Suppressor macrophage (primary cell): ENCODE measurements at places on chromosomes 7 and 10.

DNA sequence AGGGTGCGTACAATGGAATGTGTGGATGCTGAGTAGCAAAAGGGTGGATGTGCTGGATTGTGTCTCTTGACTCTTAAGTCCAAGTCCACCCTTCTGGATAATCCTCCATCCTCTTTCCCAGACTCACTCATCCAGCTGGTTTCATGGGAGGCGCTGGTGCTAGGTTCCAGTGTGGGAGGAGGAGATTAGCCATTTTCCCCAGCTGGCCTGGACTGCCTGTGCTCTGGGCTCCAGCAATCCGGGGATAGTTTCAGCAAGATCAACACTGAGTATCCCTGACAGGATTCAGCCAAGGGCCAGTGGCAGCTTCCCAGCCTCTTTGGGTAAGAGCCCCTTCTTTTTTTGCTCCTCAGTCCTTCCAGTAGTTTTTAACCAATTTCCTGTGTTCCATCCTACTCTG, 21.6 kb upstream of the TRIL start:
- no peak for DNase-seq

- DNase-seq = peak; percentile 2
Observed at GRCh38 chr7:136086712-136087111, 109.6 kb upstream of the MTPN start.

DNA sequence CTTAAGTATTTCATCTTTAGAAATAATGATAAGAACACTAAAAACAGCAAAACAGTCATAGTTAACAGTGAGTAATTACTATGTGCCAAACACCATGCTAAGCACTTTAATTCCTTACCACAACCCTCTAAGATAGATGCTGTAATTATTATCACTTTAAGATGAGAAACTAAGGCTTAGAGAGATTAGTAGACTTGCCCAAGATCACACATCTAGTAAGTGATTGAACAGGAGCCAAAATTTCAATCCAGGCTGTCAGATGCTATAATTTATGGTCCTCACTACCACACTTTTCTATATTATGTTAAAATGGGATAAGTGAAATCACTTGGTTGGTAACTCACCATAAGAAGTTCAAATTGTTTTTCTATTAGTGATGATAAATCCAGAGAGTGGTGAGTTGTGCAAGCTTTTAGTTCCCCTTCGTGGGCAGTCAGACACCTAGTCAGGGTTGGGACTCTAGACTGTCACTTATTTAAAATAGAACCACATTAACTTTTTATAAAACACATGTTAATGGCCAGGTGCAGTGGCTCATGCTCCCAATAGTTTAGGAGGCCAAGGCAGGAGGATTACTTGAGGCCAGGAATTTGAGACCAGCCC, 85.9 kb upstream of the GATA3 start:
- peak; percentile 41 for DNase-seq

DNA sequence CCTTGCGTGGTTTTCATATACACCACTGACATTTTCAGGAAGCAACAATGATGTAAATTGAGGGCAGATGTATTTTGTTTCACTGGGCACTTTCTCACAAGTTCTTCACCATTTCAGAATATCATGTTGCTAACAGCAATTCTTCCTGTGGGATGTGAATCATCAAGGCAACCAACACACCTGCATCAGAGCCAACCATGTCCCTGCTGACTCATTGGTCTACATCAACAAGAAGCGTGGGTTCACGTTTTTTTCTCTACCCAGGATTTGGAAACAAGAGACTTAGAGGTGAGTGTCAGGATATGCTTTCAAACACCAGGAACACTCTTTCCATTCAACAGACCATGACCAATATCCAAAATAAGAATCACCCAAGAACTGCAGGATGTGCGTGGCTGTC, 203.9 kb downstream of the TEX36 start:
- no peak for DNase-seq

GRCh38 chr10:33117230-33117629, 159.2 kb upstream of the ITGB1 start:
- no peak for DNase-seq

DNA sequence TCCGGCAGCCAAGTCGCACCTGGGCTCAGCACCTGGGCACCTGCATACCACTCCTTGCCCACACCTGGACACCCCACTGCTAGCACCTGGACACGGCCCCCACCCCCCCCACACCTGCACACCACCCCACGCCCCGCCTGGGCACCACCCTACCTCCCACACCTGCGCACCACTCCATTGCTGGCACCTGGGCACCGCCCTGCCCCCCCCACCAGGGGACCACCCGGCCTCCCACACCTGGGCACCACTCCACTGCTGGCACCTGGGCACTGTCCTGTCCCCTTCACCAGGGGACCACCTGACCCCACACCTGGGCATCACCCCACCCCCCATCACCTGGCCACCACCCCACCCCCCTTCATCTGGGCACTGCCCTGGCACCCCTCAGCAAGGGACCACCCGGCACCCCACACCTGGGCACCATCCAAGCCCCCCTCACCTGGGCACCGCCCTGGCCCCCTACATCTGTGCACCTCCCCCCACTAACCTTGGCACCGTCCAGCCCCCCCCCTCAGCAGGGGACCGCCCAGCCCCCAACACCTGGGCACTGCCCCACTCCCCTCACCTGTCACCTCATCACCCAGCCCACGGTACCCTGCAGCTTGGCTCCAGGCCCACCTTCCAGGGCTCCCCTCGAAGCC, 33.8 kb upstream of the RNF32 start:
- no peak for DNase-seq

GRCh38 chr10:100482834-100483185, 20.0 kb downstream of the WNT8B start:
- no peak for DNase-seq

DNA sequence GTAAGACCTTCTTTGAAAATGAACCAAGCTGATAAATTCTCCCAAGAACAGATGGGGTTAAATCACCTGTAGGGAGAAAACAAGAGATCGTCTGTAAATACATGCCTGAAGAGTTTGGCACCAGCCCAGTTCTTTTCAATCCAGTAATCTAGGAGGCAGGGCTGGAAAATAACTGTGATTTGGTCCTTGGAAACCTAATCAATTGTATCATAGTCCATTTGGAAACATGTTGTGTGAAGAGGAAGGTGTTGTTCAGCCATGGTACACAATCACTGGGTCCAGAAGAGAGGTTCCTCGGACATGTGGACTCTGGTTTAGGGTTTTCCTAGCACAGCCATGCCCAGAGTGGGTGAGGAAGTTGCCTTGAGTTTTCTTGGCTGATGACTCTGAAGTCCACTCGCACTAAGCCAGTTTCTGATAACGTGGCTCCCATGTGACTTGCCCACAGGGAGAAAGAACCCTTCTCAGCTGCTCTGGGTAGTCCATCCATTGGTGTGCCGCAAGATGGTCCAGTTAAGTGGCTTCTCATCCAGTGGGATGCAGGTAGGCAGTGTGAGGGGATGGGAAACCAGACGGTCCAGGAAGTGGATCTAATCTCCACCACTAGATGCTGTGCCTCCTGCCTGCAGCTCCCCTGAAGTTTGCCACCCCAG, 5.1 kb downstream of the BLNK start:
- no peak for DNase-seq
